Smooth muscle cell of the brain vasculature (primary cell): ENCODE measurements at places on chromosomes 13 and 19.

- no peak for DNase-seq
These were observed 206.8 kb downstream of the UQCRFS1 start for GRCh38 chr19:29006057-29006735.

GRCh38 chr19:33436360-33437345 lies 63.1 kb downstream of the CEBPG start:
- DNase-seq: no peak

- DNase-seq: no peak
These were observed 463 bp upstream of the GPC6 start for GRCh38 chr13:93226065-93226622.

DNA sequence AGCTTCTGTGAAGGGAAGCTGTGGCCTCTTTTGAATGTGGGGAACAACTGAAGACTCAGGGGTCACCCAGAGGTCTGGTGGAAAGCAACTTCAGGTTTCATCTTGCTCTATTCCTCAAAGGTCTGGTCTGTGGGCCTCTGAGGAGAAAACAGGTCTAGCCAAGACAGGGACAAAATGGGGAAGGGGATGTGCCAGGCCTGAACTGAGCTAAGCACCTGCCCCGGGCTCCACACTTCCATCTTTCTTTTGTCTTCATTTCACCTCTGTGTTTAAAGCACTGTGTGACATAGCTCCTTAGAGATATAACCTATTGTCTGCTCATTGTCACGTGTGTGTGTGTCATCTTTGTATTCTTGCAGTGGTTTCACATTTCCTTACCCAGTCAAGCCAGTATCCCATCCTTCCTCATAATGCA lies 19.9 kb upstream of the GDF15 start:
- no peak for DNase-seq

- no peak for DNase-seq
These were observed 17.5 kb downstream of the FCGBP start for GRCh38 chr19:39916851-39917396.

- DNase-seq: no peak
These were observed 4.2 kb upstream of the LRRC25 start for GRCh38 chr19:18401580-18402112.

DNA sequence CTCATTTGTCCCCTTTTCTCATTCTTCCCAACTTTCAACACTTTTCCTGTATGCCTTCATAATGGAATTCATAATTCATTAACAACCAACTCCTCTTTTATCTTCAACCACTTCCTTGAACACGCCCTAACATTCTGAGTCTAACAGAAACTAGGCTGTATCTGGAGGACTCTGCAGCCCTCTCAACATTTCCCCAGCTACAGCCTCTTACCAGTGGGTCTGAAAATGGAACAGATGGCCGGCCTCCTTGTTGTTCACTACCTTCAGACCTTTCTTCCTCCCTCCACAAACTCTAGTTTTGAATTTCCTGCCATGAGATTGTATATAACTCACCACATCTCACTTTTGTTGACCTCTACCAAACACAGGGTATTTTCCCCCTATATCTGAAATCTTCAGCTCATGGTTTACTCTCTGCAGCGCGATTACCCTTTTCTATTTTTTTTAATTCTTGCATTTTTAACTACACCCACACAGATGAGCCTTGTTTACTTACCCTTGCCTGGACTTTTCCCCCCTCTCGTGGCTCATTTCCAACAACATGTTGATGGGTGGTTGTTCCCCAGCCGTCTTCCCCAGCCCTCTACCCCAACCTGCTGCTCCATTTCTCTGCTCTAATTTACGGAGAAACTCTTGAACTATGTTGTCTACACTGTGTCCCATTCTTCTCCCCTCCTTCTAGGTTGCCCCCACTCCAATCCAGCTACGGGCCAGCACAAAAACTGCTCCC lies 846 bp downstream of the ZNF790 start:
- DNase-seq: no peak

GRCh38 chr19:29446361-29446760 lies 79.4 kb upstream of the VSTM2B start:
- no peak for DNase-seq

DNA sequence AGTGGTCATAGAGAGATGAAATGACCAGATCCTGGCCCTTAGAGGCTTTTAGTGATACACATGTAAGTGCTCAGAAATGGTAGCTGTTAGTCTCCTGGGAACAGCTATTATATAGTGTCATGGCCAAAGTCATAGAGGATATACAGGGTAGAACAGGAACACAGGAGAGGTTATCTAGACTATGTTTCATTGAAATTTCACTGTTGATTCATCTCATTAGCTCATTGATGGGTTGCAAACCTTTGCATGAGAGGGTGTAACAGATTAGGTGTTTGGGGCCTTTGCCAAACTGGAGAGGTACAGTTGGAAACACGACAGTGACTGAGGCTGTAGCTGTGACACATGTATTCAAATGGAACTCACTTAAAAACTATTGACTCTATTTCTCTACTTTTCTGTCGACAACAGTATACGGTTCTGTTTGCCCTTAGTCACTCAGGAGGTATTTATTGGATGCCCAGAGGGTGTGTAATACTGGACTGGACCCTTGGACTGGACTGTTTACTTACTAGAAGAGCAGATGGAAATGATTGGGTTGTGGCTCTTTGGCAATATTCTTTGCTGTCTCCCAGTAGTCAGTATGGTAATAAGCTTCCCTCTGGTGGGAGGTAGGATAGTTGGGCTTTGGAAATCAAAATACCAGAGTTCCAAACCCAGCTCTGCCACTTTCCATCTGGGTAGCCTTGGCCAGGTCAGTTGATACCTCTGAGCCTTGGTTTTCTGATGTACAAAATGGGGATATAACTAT lies 29.8 kb downstream of the ARHGAP35 start:
- no peak for DNase-seq

GRCh38 chr13:50595196-50595595 lies 248.3 kb downstream of the DLEU7 start:
- DNase-seq: no peak

GRCh38 chr13:20090349-20090748 lies 70.5 kb downstream of the GJA3 start:
- DNase-seq: no peak

DNA sequence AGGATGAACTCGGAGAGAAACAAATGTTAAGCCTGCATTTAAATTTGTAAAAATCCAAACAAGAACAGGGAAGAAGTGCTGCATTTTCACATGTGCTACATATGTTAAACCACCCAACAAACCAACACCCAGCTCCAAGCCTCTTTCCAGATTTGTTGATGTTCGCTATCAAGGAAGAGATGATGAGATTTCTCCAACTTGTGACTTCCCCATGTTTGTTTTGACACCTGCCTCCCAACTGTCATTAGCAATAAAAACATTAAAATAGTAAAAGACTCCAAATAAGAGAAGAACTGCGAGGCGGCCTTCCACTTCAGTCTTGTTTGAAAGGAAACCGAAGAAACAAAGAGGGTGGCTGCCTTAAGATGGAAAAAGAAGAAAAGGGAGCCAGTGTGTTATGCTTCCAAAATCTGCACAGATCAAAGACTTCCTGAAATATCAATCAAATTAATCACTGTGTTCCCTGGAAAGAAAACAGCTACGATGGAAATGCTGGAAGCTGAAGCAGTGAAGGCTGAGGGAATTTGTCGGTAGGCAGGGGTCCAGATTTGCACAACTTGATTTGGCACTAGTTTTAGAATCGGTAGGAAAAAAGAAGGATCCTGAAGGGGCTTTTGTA lies 14.0 kb upstream of the GGACT start:
- DNase-seq: no peak

DNA sequence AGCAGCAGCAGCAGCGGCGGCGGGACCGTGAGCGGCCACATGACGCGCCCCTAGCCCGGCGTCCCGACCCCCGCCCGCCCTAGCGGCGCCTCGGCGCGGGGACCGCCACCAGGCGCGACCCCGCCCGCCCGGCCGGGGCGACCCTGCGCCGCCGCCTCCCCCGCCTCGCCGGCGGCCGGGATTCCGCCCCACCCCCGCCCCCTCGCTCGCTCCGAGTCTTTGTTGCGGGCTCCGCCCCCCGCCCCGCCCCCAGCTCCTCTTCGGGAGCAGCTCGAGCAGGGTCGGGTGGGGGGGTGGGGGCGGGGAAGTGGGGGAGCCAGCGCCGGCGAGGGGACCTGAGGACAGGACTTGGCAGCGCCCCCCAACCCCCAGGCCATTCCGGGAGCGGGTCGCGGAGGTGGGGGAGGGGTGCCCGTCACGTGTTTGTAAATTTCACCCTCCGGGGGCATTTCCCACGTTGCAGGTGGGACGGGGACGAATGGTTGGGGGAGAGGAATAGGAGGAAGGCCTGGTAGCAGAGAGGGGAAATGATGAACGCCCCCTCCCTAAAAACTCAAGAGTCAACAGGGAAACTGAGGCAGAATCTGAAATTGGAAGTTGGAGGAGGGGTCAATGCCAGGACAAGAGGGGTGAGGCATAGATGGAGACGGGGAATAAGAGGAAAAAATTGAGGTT lies at the start of gene OLFM2:
OLFM2 (minus strand) TSS at position 190 of the 675 bp plus-strand sequence; CDS start at position 41, 149 bp downstream.
- no peak for DNase-seq

DNA sequence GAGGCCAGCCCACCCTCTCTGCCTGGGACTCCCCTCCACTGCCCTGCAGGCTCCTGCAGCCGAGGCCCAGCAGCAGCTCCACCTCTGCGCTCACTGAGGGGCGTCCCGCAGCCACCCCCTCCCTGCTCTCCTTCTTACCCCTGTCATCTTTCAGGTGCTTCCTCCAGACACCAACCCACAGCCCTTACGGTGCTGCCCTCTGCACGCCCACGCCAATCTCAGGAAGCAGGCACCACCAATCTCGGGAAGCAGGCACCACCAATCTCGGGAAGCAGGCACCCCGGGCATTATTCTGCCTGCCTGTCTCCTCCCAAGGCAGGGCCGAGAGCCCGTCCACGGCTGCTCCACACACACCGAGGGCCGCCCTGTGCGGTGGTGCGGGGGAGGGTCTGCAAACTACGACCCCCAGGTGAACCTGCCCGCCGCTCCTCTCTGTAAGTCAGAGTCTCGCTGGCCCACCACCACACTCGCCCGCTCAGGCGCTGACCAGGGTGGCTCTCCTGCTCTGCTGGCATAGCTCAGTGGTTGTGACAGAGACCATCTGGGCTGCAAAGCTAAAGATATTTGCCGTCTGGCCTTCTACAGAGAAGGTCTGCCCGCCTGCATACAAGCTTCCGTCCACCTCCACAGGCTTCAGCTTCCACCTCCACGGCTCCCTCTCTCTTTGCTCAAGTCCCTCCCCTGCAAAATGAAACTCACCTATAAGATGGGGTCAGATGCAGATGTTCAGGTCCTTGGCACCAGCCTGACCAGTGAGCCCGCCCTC lies 2.9 kb downstream of the LSM7 start:
- no peak for DNase-seq

- DNase-seq: no peak
These were observed 335.7 kb downstream of the TSHZ3 start for GRCh38 chr19:31013384-31014020.

- no peak for DNase-seq
These were observed 277.5 kb upstream of the SOX1 start for GRCh38 chr13:111789420-111789819.
